ENCODE measurements at places on chromosomes 1 and 21.

GRCh38 chr1:56199061-56199460 lies 380.3 kb downstream of the PLPP3 start:
- DNase-seq, result no peak

- no peak for DNase-seq
These were observed 31.9 kb downstream of the WNT9A start for GRCh38 chr1:227915564-227916553.

DNA sequence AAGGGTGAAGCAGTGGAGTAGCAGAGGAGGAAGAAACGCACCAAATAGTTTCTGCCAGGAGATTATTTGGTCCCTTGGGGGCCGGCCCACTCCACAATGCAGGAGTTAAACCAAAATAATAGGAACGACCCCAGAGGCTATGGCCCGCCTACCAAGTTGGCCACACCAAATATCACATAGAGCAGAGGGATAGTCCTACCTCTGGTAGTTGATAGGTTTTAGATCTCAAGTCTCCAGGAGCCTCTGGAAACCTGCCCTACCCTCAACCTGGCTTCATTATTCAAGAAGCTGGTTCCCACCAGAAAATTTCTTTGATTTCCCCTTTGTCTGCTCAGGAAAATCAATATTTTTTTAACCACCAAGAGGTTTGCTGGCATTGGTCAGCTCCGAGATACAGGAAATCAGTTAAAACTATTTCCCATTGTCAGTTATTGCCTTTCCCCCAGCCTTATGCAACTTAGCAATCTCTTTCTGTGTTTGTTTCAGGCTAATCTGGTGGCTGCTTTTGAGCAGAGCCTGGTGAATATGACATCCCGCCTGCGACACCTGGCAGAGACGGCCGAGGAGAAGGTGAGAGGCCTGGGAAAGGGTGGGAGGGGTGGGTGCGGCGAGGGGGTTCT lies 35.5 kb upstream of the IPO9 start:
- DNase-seq, result no peak

GRCh38 chr1:156143765-156144489 lies 9.5 kb upstream of the SEMA4A start:
- DNase-seq, result no peak

DNA sequence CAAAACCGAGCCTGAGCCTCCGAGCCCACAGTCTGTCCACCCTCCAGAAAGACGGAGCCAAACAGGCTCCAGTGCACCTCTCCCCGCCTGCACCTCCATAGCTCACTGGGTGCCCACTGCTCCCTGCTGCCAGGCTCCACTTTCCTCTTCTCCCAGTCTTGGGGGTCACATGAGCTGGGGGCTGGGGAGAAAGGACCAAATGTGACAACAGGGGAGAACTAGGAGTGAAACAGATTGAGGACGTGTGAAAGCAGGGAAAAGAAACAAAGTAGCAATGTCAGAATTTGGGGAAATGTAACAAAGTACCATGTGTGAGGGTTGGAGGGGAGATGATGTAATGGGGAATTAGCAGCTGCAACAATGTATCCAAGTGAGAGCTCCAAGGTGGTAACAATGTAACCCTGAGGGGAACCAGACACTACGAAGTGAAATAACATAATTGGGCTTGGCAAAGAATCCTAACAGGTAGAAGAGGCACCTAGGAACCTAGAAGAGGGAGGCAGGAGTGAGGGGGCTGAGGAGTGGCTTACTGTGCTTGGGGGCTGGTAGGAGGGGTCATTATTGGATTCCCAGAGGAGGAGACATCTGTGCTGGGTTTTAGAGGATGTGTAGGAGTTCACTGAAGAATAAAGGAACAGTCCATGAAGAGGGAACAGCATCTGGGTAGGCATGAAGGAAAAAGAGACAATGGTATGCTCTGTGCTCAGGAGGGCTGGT lies 12.5 kb downstream of the SDC3 start:
- no peak for DNase-seq

DNA sequence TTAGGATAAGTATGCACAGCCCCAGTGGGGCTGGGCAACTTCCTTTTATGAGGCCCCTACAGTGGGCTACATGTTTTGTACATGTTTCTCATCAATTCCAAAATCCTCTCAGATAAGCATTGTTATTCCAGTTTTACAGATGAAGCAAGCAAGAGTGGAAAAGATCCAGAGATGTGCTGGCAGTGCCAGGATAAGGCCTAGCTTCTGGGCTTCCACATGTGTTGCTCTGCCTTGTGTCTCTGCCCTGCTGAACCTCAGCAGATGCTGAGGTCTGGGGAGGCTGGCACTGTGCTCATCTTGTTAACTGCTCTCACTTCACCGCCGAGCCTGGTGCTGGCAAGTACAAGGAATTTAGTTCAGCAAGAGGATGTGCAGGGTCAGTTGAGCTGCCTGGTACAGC lies 202.1 kb downstream of the TRABD2B start:
- DNase-seq, result no peak

DNA sequence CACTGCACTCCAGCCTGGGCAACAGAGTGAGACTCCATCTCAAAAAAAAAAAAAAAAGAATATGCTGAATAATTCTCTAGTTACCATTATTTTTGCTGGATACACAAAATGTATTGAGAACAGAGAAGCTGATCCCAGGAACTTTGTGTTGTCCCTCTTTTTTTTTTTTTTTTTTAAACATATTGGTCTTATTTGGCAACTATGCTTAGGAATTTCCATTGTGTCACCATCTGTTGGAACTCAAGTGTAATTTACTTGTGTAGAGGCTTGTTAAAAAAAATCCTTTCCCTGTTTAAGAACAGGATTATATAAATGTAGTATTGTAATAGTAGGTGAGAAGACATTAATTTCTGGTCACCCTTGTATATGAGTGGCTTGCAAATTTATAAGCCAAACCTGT lies 28.6 kb downstream of the CAMSAP2 start:
- no peak for DNase-seq

DNA sequence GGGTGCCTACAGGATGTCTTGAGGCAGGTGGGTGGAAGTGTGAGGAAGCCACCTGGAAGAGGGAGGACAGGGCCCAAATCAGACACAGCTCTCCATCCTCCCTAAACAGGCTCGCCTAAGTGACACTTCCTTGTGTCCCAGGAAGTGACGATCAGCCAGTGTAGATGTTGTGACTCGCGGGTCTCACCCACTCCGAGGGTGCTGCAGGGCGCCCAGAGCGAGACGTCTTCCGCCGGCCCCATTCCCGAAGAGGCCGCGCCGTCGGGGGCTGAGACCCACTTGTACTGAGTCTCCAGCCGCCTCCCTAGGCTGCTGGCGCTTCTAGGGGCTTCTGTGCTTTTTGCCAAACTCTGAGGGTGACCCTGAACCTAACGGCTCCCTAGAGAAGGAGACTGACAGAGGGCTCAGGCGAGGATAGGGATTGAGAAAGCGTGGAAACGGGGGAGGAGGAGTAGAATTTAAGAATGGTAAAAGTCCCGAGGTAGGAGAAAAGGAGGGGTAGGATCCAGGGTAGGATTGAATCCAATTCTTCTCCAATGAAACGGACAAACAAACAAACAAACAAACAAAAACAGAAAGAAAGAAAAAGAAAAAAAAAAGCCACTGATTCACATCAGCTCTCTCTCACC lies 543 bp upstream of the MARK1 start:
- DNase-seq, result no peak

DNA sequence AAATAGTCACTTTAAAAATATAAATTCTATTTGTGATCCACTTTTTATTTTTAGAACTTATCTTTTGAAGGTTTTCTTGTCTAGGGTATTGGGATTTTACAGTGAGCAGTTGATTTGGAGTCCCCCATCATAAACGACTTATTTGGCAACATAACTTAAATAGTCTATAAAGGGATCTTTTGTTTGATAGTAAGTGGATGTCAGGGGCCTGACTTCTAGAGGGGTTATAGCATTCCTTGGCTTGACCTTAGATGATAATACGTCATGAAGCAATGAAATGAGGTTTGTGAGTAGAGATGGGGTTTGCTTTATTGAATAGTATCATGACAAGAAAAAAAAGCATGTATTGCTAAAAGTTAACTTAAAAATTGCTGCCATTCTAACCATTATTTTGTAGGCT lies 17.8 kb downstream of the VPS45 start:
- no peak for DNase-seq

DNA sequence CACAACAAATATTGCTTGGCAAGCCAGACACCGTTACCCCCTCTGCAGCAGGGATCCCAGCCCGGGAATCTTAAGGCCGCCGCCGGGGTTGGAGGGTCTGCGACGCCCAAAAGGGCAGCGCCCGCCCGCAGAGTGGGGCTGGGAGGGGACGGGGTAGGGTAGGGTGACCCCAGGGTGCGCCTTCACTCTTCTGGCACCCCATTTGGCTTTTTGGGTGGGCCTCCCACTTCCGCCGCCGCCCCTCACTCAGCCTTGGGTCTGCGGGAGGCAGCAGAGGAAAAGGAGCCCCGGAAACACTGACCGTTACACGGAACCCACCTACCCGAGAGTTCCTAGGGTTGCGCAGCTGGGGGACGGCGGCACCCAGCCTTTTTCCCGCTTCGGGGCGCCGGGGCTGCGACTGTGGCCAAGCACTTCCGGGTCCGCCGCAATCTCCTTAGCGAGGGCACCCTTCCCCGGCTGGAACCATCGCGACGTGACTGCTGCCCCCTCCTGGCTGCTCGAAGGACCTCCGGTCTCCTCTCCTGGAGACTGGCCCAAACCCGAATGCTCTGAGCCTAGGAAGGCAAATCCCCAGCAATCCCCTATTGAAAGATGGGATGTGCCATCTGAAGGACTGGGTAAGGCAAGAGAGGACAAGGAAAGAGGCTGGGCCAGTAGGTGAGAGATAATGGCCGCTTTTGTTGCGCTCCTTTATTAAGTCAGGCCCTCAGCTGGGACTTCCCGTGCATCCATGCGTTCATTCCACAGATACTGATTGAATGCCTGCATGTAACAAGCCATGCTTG lies at the start of gene PIGC:
TSS of gene PIGC (minus strand) at position 404 of the 788 bp plus-strand sequence. CDS start 1,447 bp downstream, outside the sequence.
- peak; percentile 63 for DNase-seq

GRCh38 chr1:197302775-197303174 lies 34.7 kb downstream of the CRB1 start:
- no peak for DNase-seq

- no peak for DNase-seq
These were observed 40.8 kb upstream of the TP53BP2 start for GRCh38 chr1:223886516-223886921.

DNA sequence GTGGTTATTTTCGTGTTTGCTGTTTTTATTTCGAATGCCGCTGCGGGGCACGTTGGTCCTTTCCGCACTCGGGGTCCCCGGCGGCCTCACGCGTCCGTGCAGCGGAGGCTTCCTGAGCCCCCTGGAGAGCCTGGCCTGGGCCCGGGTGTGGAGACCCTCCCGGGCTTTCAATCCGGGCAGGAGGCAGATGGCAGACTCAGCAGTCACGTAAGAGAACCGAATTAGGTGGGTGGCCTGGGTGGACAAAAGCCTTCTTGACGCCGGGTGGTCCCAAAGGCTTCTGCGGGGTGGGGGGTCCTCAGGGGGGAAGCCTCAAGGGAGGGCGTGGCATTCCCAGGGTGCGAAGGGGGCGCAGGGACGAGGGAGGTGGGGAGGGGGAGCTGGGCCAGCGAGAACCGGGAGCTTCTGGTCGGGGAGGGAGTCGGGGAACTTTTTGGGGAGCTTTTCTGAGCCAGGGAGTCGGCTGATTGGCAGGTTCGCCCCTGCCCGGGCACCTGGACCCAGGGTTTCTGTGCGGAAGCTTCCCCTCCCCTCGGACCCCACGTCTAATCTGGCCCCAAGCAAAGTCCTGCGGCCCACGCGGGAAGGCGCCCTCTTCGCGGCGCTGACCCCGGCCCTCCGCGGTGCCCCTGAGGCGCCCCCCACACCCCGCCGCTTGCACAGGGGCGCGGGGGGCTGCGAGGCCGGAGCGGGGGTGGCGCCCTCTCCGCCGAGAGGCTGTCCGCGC lies 1.3 kb upstream of the HES4 start:
- DNase-seq, result no peak

DNA sequence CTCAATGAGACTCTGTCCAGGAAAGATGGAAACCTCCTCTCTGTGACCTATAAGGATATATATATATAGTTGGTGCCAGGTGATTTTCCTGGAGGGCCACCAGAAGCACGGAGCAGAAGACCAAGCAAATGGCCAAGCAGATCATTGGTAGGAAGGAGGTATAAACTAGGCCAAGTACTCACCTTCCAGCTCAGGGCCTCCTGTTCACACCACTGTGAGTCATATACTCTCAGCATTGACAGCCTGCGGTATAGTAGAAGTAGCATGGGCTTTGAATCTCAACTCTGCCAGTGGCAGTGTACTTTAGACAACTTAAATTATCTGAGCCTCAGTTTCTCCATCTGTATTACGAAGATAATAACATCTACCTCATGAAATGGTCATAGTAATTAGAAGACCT lies 15.4 kb downstream of the IL12RB2 start:
- no peak for DNase-seq

DNA sequence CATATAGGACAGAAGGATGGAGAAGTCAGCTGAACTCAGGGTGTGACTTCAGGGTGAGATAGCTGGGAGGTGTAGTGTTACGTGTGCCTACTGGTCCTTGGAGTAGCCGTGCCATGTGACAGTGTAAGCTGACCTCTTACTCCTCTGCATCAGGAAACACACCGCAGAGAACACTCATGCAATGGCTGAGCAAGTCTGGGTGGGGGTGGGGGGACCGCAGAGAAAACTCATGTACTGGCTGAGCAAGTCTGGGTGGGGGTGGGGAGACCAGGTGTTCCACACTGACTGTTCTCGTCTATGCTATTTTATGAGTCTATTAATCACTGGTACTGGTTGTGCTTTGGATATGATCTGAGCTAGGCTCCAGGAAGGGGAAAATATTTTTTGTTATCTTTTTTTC lies 233.1 kb downstream of the PAPPA2 start:
- no peak for DNase-seq

- DNase-seq, result no peak
These were observed 542.5 kb downstream of the OMA1 start for GRCh38 chr1:58003988-58004387.

DNA sequence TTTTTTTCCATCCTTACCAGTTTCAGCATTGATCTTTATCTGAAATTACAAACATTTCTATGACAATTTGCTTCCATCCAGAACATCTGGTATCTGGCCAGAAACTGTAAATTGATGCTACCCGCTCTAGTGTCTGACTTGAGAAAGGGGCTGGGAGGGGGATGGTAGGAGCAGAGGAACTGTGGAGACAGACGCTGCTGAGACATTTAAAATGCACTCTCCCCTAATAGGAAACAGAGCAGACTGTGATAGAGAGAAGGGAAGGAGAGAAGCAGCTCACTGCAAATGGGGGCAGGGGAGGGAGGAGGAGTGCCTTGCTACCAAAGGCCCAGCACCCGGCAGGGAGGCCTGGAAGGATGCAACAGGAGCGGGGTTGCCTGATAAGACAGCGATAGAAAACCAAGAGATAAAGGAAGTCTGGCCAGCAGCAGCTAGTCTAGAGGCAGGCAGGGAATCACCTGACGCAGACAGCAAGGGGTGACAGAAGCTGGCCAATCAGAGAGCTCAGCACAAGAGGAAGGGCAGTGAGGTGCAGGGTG lies 195.5 kb upstream of the NFIA start:
- DNase-seq, result no peak

GRCh38 chr21:29105218-29105617 lies 25.2 kb upstream of the MAP3K7CL start:
- DNase-seq, result no peak

DNA sequence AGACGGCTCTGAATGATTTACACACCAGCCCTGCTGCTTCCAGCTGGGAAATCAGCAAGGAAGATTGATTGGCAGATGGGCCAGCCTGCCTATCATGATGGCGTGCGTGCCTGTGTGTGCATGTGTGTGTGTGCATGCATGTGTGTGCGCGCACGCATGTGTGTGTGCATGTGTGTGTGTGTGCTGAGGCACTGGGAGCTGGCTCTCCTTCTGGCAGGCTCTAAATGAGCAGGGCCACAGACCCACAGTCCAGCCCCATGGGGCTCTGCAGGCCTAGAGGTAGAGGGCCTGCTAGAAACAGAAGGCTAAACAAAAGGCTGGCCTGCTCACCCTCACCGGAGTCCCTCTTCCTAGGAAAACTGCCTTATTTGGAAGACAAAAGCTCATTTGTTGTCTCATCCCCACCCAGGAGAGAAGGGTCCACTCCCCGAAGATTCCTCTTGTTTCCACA lies 6.0 kb downstream of the KLHDC8A start:
- DNase-seq, result no peak

All from GF-D8 (cell line).